ENCODE measurements at places on chromosomes 7 and 10.

- peak; percentile 20 for DNase-seq
These were observed 3.2 kb downstream of the AKR1B15 start for GRCh38 chr7:134552105-134552504.

DNA sequence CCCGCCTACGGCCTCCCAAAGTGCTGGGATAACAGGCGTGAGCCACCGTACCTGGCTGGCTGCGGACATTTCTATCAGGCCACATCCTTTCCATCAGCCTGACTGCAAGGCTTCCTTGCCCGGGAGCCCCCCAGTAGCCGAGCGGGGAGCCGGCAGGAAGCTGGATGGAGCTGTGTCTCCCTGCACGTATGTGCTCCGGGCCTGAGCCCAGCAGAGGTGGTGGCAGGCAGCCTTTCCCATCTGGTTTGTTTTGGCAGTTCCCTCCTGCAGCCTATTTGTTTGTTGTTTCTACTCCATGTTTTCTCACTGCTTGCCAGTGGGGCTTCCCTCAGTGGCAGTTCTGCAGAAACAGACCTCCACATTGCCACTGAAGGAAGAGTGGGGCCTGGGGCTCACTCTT is 5.4 kb downstream of the POP7 start:
- no peak for DNase-seq

DNA sequence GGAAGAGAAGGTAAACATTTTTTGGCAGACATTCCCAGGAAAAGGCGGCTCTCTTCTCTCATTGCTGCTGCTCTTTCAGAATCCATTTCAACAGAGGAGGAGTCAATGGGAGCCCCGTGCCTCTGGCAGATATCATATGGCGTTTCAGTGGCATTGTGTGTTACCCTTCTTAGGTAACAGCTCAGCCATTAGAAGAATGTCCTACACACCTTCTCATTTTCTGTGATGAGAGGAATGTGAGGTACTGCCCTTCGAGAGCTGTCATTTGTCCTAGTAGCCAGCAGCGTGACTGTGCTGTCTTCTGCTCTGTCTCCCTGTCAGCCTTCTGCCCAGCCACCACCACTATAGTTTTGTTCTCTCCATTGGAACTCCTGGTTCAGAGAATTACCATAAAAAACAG is 102.4 kb downstream of the EGFR start:
- DNase-seq = no peak

DNA sequence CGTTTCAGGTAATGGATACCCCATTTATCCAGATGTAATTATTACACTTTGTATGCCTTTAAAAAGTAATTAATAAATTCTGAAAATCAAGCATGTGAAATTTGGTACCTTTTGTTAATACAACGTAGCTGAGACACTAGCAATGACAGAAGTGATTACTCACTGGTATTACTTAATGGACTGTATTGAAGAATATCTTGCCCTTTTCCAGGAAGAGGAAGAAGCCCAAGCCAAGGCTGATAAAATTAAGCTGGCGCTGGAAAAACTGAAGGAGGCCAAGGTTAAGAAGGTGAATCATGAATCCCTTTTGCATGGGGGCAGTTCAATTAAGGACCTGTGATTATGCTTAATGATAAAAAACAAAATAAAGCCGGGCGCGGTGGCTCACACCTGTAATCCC is 64.8 kb downstream of the APBB1IP start:
- DNase-seq = no peak

- no peak for DNase-seq
These were observed 22.0 kb downstream of the CRPPA start for GRCh38 chr7:16399265-16399831.

- DNase-seq = no peak
These were observed 105.2 kb upstream of the CTBP2 start for GRCh38 chr10:125265579-125265955.

DNA sequence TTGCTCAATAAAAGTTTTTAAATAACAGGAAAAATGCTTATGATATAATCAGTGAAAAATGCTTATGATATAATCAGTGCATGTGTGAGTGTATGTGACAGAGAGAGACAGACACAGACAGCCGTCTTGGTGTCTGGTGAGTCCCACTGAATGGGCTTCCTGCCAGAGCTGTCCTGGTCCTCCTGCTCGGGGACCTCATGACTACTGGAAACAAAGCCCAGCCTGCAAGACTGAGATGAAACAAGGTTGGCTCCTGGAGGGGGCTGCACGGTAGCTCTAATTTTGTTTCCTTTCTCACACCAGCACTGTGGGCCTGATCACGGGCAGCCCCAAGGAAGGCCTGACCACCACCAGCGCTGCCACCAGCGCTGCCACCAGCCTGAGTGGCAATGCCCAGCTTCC is 57.3 kb downstream of the NRP1 start:
- DNase-seq = peak; percentile 82

DNA sequence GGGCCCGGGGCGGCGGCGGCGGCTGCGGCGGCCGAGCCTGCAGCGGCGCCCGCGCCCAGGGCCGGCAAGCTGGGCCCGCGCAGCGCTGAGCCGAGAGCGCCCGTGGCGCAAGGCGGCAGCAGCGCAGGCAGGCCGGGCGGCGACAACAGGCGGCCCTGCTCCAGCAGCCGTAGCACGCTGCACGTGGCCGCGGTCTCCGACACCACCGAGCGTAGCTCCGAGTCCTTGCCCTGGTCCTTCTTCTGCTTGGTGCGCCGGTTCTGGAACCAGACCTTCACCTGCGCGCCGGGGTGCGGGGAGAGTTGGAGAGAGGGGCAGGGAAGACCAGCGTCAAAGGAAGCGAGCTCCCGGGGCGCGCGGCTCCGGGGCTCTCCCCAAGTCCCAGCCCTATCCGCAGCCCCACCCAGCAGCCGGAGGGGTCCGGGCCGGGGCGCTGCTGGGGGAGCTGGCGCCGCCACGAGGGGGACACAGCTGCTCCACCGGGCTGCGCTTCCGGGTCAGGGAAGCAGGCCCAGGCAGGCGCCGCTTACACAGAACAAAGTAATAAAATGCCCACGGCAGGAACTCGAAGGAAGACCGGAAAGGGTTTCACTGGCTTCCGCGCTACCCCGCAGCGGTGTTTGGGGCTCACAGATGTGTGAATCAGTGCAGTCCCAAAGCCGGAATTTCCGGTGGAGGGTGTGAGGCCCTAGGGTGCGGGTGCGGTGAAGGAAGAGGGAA is 3.6 kb downstream of the VAX1 start:
- no peak for DNase-seq

GRCh38 chr10:24272374-24272773 is 63.4 kb downstream of the KIAA1217 start:
- DNase-seq = no peak

GRCh38 chr7:23787272-23787671 is 77.3 kb downstream of the STK31 start:
- DNase-seq = no peak

GRCh38 chr10:8316284-8316683 is 261.8 kb downstream of the GATA3 start:
- DNase-seq = no peak

- DNase-seq = no peak
These were observed 52.4 kb upstream of the RHEB start for GRCh38 chr7:151572136-151572535.

- no peak for DNase-seq
These were observed 243.6 kb downstream of the PRPF18 start for GRCh38 chr10:13830385-13830784.

- DNase-seq = peak; percentile 43
These were observed 88.4 kb downstream of the BEND7 start for GRCh38 chr10:13440185-13441061.

DNA sequence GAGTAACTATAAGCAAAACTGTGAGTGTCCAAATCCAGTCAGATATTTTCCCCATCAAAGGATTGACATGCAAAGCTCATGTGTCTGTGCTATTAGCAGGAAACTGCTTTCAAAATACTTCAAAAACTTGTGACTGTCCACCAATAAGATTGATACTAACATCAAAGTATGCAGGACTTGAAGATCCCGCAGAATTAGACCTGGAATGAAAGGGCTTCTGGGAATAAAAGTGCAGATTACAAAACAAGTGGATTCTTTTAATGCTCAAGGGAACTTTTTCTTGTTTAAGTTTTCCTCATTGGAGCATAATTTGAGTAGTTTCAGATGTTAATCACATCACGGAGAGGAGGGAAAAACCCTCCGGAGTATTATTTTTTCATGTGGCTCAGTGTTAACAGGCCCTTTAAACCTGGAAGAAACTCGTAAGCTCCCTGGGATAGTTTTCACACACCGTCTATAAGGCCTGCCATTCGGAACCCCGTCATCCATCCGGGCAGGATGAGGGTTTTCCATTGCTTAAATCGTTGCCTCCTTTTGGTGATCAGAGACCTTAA is 33.9 kb upstream of the MKX start:
- DNase-seq = peak; percentile 74

DNA sequence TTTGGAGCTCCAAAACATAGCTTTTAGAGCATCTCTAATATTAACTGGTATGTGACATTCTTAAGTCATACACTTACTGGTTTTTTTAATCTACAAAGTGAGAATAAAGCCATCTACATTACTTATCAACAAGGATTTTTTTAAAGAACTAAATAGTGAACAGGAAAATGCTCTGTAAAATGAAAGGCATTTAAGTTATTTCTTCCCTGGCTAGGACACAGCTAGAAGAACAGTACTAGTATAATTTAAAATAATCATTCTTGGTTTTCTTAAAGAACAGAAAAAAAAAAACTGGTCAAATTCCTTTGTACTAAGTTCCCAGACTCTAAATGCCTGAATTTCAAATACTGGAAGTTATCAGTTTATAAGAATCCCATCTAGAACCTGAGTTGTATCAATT is 139.5 kb downstream of the SRPK2 start:
- no peak for DNase-seq

- no peak for DNase-seq
These were observed 10.4 kb downstream of the YKT6 start for GRCh38 chr7:44211126-44211675.

GRCh38 chr10:127347202-127347959 is 151.0 kb upstream of the INSYN2A start:
- no peak for DNase-seq

- no peak for DNase-seq
These were observed 403.7 kb downstream of the GALNT17 start for GRCh38 chr7:71535616-71536015.

GRCh38 chr7:77409739-77410547 is 6.2 kb downstream of the GSAP start:
- no peak for DNase-seq

GRCh38 chr10:74921744-74922143 is 95.3 kb downstream of the KAT6B start:
- no peak for DNase-seq

DNA sequence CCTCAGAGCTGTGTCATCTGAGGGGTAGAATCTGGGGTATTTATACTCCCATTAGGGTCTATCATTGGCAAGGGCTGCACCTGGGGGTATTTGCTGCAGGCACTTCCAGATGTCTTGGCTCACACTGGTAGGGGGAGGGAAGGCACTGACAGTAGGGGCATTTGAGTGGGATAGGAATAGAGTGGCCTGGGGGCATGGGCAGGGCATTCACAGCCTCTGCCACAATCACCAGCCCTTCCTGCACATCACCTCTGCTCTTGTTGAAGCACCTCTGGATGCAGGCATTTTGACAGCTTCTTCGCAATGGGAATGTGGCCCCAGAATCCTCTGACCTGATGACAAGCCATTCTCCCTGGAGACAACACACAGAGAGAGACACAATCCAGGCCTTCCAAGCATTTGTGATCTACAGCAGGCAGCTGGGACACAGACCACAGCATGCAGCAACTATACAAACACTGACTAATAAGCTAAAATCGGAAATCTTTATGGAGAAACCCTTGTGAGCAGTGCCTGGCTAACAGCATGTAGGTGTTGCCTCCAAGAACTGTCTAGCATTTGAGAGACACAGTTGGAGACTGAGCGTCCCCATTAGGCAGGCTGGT is 178.5 kb downstream of the KCNMA1 start:
- DNase-seq = no peak

DNA sequence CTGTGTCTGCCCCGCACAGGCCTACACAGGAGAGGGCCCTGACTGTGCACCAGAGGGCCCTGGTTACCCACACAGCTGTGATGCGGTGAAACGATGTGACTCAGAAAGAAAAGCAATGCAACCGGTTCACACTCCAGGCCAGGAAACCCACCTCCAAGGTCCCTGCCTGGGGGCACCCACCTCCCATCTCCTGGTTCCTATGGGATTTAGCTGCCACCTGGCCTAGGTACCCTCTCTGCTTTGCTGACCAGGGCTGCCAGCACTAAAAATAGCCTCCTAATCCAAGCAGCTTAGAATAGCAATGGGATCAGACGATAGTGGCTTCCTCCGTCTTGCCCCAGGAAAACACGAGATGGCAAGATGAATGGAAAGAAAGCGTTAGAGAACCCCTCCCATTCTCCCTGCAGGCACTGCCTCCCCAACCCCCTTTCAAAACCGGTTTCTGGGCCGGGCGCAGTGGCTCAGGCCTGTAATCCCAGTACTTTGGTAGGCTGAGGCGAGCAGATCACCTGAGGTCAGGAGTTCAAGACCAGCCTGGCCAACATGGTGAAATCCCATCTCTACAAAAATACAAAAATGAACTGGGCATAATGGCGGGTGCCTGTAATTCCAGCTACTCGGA is 12.4 kb downstream of the RBP3 start:
- peak; percentile 35 for DNase-seq

DNA sequence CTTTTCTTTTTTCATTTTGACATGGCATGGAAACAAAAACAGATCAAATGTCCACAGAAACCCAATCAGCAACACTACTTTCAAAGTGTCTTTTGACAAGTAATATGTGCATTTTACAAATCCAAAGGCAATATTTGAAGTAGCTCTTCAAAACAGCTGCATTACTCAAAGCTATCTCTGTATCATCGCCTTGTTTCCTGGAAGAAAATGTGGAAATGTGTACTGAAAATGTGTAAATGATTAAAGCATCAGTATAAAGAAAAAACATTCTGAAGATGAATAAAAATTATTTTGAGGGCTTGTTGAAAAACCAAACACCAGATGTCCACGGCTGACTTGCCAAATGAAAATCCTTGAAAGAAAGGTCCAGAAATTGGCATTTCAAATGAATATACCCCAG is 16.5 kb upstream of the ITGB8 start:
- DNase-seq = no peak

GRCh38 chr7:80729591-80730320 is 91.3 kb downstream of the CD36 start:
- DNase-seq = peak; percentile 95

DNA sequence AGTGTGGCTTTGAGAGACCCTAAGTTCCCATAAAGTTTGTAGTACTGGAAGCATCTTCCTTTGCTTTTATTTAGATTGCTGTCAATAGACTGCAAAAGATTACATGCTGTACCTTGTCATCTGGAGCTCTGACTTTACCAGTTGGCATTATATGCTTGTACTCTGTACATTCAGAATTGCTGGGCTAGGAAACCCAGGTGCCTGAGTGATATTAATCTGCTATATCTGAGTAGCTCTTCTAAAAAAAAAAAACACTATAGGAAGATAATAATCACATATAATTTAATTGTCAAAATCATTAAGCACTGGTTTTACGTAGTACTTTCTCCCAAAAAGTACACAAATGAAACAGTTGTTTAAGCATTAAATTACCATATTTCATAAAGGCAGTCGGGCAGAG is 12.3 kb downstream of the GATA3 start:
- no peak for DNase-seq

GRCh38 chr7:138924501-138925225 is 56.5 kb downstream of the KIAA1549 start:
- DNase-seq = no peak

- no peak for DNase-seq
These were observed 8.4 kb downstream of the MINDY4 start for GRCh38 chr7:30779574-30779973.

Data from muscle of leg (tissue), 16 donors.